ENCODE measurements at places on chromosomes 3 and 15.

- no peak for DNase-seq
These were observed 4.6 kb downstream of the DTX3L start for GRCh38 chr3:122568755-122569154.

- DNase-seq, result peak; percentile 38
These were observed 123.5 kb downstream of the RPLP1 start for GRCh38 chr15:69576035-69576526.

- peak; percentile 3 for DNase-seq
These were observed 69.7 kb upstream of the UBE3A start for GRCh38 chr15:25508369-25509002.

DNA sequence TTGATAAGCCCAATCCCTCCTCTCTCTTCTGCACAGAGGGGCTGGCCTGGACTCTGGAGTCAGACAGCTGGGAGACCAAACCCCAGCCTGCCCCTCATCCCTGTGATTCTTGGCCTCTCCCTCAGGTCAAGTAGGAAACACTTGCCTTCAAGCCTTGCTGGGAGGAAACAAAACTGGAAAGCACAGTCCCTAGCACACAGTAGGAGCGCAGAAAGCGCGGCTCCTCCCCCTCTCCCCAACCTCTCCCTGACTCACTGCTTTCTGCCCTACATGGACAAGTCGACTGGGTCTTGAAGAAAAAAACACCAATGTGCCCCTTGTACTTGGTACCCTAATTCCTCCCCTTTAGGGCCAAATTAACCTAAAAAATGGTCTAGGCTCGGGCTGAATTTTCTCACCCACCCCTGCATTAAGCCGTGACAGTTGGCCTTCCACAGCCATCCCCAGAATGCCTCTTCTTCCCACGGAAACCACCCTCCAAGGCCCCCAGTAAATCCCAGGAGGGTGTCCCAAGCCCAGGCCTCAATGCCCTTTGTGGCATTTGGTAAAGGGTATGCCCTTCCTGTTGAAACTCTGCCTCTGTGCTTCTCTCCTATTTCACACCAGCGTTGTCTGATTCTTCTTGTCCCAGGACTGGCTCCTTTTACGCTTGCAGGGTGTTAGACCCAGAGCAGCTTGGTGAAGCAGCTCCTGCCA, 11.3 kb upstream of the RAF1 start:
- no peak for DNase-seq

GRCh38 chr15:47857014-47857775, 139.9 kb downstream of the SEMA6D start:
- no peak for DNase-seq

- DNase-seq, result no peak
These were observed 91.4 kb upstream of the PRTG start for GRCh38 chr15:55834331-55834730.

DNA sequence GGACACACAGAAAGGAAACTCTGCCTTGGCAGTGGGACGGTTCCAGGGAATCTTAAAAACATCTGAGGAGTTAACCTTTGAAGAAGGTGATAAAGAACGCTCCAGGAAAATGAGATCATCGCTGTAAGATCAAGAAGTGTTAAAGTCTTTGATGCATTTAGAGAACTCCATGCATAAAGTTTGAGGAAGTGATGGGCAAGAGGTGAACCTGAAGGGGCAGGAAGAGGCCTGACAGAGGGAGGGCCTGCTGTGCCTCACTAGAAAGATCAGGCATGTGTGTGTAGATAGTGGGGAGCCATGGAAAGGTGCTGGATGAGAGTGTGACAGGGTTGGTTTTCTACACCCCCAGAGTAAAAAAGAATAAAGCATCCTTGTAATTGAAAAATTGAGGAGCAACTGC, 889.2 kb downstream of the MCTP2 start:
- DNase-seq, result no peak

GRCh38 chr3:187259171-187259570, 32.4 kb downstream of the MASP1 start:
- no peak for DNase-seq

DNA sequence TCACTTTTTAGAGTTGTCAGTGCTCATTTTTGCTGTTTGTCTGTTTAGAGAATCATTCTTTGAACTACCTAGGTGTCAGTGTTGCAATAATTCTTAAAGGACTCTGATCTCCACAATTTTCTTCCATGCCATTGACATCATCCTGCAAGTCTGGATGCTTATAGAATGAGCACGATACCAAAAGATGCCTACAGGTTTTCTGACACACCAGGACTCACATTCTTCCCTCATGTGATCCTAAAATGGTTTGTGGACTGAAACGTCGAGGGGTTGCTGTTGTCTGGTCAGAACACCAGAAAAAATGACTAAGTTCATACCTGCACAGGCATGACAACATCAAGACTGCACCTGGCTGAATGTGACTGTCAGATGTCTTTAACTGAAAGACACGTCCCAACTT, 95.9 kb downstream of the SEMA5B start:
- DNase-seq, result no peak

DNA sequence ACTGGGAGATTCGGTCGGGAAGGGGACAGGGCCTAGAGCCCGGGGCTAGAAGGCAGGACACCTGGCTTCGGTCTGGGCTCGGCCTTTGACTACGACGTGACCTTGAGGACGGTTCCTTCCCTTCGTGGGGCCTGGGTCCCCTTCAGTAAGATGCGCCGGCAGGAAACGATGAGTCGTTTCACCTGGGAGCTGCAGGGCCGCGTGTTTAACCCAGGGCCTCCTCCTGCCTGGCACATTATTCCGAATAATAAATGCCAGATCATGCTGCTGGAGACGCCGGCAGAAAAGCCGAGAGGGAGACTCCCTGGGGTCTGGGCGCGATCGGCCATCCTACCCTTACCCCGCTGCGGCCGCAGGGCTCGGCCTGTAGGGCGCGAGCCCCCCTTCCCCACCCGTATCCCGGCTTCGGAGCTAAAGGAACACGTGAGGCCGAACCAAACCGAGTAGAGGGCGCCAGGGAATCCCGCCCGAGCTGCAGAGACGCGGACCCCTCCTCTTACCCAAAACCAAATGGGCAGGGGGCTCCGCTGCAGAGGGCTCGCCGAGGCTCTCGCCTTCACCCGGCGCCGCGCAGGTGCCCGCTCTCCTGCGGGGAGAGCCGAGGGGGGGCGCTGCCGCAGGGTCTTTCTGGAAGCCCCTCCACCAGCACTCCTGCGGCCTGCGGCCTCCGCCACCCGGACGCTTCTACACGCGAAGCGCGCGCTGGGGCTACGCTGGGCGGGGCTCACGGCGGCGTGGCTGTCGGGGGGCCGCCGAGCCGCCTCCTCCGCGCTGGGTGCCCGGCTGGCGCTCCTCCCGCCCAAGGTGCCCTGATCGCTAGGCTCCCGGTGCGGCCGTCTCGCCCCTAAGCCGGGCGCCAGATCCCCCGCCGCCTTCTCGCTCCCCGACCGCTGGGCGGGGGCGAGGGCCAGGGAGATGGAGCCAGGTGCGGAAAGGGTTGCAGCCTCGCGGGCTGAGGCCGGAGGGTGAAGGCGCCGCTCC, at the start of gene BDH1:
Gene BDH1 (minus strand): TSS at position 688 of the 981 bp plus-strand sequence. CDS start 9,525 bp downstream, outside the sequence.
- peak; percentile 75 for DNase-seq

DNA sequence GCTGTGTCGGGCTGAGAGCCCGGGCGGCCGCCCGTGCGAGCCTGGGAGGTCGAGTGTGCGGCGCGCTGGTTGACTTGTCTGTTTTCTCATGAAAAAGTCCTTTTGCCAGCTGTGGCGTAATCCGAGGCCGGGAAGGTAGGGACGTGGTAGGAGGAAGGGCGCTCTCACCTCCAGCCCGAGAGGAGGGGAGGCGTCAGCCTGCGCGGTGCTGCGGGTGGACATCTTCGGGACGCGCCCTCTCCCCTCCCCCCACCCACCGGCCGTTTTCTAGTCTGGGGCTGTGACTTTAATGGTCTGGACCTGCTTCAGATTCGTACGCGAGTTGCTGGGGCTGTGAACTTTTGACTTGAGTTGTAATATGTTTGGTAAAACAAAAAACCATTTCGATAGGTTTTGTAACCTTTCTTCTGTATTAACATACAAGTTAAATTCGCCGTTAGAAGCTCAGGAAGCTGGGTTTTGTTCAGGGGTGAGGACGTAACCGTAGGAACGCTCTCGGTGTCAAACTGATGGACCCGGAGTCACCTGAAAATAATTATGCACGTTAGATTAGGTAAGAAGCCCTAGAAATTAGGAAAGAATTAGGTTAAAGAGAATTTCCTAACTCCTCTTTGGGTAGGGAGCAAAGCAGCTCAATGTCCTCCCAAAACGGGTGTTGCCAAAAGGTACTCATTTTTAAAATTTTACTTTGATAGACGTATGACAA, 762 bp downstream of the NCK1 start:
- peak; percentile 10 for DNase-seq

GRCh38 chr15:63463793-63464192, 40.6 kb upstream of the USP3 start:
- no peak for DNase-seq

Data from CD4-positive, CD25-positive, alpha-beta regulatory T cell (primary cell).